Ovary (tissue), 10 donors: ENCODE measurements at places on chromosomes 3 and 15. TPM values are rescaled to one million over a fixed set of nuclear protein-coding genes. Genes with fewer than 3 reads are reported as not detected.
A peak's percentile ranks its signal among the peaks of the same experiment; 100 is the strongest.

DNA sequence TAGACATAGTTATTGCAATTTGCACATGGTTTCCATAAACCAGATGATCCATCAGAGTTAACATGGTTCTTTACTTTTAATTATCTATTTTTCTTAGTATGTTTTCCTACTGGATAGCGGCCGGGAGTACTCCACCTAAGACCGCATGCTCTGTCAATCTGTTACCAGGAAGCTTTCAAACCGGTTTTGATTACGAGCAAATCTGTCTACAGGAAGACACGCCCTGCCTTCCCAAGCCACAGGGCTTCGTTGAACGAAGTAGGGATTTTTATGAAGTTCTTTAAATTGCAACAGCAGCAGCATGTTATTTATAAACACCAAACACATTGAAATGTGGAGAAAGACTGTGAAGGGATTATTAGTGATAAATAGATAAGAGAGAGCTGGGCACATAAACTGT lies 283.3 kb upstream of the ROBO2 start:
- H3K27me3 ChIP-seq, result no peaks in the 10 kb centered on the region
- H3K4me3 ChIP-seq, result no peak overlapping the region
- no peaks in the 10 kb centered on the region for H3K36me3 ChIP-seq

GRCh38 chr3:84223512-84223911 lies 735.3 kb upstream of the CADM2 start:
- no peak for DNase-seq
- H3K36me3 ChIP-seq, result no peaks in the 10 kb centered on the region
- H3K4me1 ChIP-seq, result no peaks in the 10 kb centered on the region
- H3K27ac ChIP-seq, result no peak overlapping the region
- H3K27me3 ChIP-seq, result no peaks in the 10 kb centered on the region

DNA sequence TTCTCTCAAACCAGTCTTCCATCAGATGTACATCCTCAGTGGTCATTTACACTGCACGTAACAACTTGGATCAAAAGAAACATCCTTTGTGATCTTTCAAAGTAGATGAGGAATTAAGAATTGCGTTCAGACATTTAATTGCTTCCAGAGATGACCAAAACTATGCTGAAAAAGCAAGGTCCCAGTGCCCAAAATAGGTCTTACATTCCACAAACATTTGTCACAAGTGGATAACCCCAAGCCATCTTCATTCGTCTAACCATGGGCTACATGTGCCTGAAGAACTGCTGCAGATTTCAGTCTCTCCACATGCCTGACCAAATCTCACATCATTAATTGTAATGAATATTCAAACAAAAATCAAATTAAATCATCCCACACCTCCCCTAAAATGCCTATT lies 273.6 kb downstream of the SHOX2 start:
- no peak for DNase-seq
- no peak overlapping the region for H3K4me3 ChIP-seq
- H3K36me3 ChIP-seq, result no peaks in the 10 kb centered on the region
- no peaks in the 10 kb centered on the region for H3K4me1 ChIP-seq
- H3K27ac ChIP-seq, result no peak overlapping the region

DNA sequence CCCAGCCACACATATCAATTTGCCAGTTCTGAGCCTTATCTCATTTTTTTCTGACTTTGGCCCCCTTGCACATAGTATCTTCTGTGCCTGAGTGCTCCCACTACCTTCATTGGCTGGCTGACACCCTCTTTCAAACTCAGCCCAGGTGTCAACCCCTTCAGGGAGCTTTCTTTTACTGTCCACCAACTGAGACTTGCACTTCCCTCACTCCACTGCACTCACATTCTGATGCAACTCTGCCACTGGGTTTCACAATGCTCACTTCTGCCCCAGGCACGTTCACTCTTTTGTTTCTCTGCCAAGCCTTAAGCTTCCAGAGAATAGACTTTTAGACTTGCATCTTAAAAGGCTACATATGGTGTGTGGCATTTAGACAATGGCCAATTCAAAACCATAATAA lies 101.5 kb upstream of the CBLB start:
- no peaks in the 10 kb centered on the region for H3K27me3 ChIP-seq
- H3K36me3 ChIP-seq, result no peaks in the 10 kb centered on the region
- H3K4me3 ChIP-seq, result no peak overlapping the region
- H3K4me1 ChIP-seq, result no peaks in the 10 kb centered on the region
- no peak for DNase-seq

DNA sequence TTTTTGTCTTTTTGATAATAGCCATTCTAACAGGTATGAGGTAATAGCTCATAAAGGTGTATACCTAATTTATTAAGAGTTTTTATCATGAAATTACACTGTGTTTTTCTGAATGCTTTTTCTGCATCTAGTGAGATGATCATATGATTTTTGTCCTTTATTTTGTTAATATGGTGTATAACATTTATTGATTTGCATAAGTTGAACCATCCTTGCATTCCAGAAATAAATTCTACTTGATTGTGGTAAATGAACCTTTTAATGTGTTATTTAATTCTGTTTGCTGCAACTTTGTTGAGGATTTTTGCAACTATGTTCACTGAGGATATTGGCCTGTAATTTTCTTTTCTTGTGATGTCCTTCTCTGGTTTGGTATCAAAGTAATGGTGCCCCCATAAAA lies 28.0 kb upstream of the PCSK6 start:
- H3K4me3 ChIP-seq, result no peak overlapping the region
- H3K4me1 ChIP-seq, result no peaks in the 10 kb centered on the region
- H3K27me3 ChIP-seq, result no peaks in the 10 kb centered on the region
- DNase-seq, result no peak

DNA sequence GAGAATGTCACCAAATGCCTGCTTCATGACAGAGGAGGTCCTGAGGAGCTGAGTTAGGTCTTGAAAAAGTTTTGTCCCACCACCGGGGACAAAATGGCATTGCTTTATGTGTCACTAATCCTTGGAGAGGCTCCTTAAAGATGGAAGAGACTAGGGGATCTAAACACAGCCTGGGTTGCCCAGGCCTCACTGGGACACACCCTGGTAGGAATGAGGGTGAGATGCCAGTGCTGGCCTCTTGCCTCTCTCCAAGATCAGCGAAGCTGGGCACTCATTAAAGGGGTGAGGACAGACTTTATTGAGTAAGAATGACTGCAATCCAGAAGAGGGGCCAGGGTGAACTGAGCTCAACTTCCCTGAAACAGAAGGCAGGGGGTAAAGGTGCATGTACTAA lies 58.5 kb upstream of the KLF13 start:
- H3K4me3 ChIP-seq, result no peak overlapping the region
- no peaks in the 10 kb centered on the region for H3K27me3 ChIP-seq
- H3K27ac ChIP-seq, result no peak overlapping the region
- no peaks in the 10 kb centered on the region for H3K4me1 ChIP-seq

- H3K4me3 ChIP-seq, result no peak overlapping the region
- DNase-seq, result no peak
- H3K36me3 ChIP-seq, result no peaks in the 10 kb centered on the region
These were observed 75.1 kb downstream of the CLDN11 start for GRCh38 chr3:170493712-170494182.

GRCh38 chr15:60396958-60397771 lies 621 bp downstream of the ANXA2 start:
- peak overlapping the region; percentile 94 for H3K4me3 ChIP-seq
- peak; percentile 40 for DNase-seq
- no peaks in the 10 kb centered on the region for H3K27me3 ChIP-seq
- H3K27ac ChIP-seq, result peak overlapping the region; percentile 94
- no peaks in the 10 kb centered on the region for H3K36me3 ChIP-seq
- H3K4me1 ChIP-seq, result peaks cover 12% of the 10 kb centered on the region

DNA sequence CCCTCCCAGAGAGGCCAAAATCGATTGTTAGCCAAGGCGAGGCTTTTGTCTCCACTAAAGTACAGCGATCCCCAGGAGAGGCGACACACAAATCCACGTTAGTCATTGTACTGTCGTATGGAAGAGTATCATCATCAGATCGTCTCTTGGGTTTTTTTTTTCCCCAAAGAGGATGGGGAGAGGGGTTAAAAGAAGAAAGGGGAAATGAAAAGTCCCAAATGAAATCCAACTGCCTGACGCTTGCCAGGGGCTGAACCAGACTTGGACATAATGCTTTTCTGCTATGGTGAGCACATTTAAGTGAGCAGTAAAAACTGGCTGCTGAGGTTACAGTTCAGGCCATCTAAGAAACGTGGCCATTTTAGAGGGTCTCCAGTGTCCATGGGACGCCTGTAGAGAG lies 37.9 kb upstream of the CTSH start:
- H3K36me3 ChIP-seq, result no peaks in the 10 kb centered on the region
- H3K27me3 ChIP-seq, result no peaks in the 10 kb centered on the region
- no peak for DNase-seq
- H3K27ac ChIP-seq, result no peak overlapping the region

DNA sequence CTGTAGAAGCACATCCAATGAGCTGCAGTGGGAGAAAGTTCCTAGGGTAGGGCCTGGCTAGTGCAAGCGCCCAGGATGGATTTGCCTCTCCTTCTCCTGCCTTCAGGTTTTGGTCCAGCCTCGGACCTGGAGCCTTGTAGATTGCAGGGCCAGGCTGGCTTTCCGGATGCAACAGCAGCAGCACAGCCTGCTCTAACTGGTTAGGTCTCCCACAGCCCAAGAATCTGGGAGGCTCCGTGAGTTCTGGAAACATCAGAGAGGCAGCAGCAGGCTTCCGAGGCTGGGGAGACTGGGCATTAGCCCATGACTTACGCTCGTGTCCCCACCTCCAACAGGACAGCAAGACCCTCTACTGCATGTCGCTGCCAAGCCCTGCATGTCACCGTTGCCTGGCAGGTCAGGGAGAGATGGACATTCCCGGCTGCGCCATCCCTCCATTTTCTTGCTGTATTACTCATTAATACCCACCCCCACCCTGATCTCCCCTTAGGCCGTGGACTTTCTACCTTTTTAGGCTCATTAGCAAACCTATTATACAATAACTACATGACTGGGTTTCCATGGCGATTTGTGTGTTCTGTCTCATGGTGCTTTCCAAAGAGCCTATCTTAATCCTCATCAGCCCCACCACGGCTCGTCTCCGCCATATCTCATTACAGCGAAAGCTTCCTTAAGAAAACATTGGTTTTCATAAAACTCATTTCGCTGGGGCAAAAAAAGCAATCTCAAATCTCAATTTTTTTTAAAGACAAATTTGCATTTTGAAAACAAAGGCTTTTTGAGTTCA lies 40.9 kb upstream of the RGMA start:
- H3K4me1 ChIP-seq, result no peaks in the 10 kb centered on the region
- H3K36me3 ChIP-seq, result no peaks in the 10 kb centered on the region
- H3K27ac ChIP-seq, result no peak overlapping the region

DNA sequence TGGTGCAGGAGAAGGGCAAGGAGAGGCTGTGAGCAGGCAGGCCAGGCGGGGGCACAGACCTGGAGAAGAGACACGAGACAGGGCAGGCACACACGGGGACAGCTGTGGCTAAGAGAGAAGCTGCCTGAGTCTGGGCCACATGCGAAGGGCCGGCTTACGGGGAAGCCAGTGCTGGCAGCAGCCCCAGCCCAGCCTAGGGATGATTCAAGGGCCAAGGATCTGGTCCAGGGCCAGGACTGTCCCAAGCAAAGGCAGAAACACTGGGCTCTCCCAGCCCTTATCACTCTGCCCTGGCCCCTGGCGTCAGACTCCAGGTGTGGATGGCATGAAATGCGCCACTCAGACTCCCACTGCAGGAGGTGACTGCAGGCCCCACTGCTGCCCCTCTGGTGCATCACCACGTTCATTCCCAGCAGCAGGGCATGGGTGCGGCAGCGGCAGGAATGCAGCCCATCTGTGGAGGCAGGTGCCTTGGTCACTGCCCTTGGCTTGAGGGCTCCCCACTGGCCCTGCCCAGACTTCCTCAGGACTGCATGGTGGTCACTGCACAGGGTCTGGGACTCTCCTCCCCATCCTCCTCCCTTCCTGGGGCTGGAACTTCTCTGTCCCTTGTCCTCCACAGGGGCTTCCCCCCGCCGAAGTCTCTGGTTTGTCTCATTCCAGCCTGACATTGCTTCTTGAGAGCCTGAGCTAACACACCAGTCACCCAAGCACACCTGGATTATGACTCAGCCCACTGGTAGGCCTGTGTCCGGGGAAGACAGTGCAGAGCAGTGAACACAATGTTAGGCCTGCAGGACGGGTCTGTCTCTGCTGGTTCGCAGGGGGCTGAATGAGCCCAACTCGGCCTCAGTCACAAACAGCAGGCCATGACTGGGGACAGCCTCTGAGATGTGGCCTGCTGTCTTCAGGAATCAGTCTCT lies 69.3 kb downstream of the TBC1D2B start:
- no peak overlapping the region for H3K4me3 ChIP-seq
- no peaks in the 10 kb centered on the region for H3K36me3 ChIP-seq
- peak overlapping the region; percentile 17 for H3K27ac ChIP-seq
- H3K27me3 ChIP-seq, result no peaks in the 10 kb centered on the region

DNA sequence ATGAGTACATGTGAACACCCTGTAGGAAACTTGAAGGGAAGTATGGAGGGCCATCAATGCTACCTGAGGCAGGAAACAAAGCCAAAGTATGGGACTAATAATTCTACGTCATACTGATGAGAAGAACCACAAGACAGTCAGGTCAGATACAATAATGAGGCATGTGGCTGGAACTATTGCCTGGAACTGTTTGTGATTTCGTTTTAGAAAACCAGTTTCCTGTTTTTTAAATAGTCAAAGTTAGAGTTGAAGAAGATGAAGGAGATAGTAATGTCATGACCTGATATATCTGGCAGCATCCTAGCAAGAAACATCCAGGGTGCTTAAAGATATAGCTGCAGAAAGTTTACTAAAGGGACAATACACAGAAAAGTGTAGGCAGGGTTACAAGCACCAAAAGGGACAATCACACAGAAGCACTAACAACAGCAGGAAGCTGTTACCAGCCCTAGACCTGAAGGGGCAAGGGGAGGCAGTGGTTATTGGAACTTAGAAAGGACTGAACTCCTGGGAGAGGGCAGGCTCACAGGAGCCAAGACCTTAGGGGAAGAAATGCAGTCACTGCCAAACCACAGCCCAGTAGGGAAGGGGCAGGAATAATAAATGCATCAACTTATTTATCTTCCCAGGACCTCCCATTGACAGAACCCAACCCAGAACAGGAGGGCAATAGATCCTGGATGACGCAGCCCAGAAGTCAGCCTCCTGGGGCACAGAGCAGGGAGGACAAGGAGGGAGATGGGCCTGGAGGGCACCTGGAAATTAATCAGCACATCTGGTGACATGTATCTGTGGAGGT lies 302.1 kb upstream of the STT3B start:
- H3K4me1 ChIP-seq, result no peaks in the 10 kb centered on the region
- no peaks in the 10 kb centered on the region for H3K27me3 ChIP-seq
- no peaks in the 10 kb centered on the region for H3K36me3 ChIP-seq
- H3K4me3 ChIP-seq, result no peak overlapping the region
- H3K27ac ChIP-seq, result no peak overlapping the region

DNA sequence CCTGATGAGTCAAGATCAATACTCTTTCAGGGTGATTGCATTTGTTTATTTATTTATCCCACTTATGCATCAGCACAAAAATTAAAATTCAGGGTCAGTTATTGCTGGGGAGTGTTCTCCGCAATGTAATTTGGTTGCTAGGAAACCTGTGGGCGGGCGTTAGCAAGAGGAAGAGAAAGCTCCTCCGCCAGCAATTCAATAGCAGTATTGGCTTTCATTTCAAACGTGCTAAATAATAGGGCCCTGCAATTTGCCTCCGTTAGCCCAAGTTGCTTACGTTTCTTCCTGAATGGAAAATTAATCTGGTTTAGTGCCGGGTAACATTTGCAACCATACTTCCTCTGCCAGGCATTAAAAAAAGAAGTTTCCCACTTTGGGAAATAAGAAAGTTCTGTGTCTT lies 35.5 kb upstream of the PLCL2 start:
- no peak overlapping the region for H3K4me3 ChIP-seq
- H3K36me3 ChIP-seq, result no peaks in the 10 kb centered on the region
- peak; percentile 51 for DNase-seq
- no peaks in the 10 kb centered on the region for H3K27me3 ChIP-seq
- H3K4me1 ChIP-seq, result no peaks in the 10 kb centered on the region

Gene USP19
- total RNA-seq, result 59.0 TPM

Gene ZDHHC19
- total RNA-seq, result 0.24 TPM

Gene PIERCE2
- 0.35 TPM for total RNA-seq

Gene TMEM212
- 0.45 TPM for total RNA-seq

Gene COL6A5
- not detected for total RNA-seq

Gene SKOR1
- 0.96 TPM for total RNA-seq

Gene ECE2
- total RNA-seq, result not detected

Gene FGD5
- 38.3 TPM for total RNA-seq

Gene DGKG
- 4.1 TPM for total RNA-seq
